NCI-H2171 treated with DMSO at 0.1 percent for 48 hours (cell line): ENCODE measurements at places on chromosomes 1 and 21.
A peak's percentile ranks its signal among the peaks of the same experiment; 100 is the strongest.

- DNase-seq = no peak
Observed at GRCh38 chr1:151893176-151893924, 16.0 kb downstream of the THEM4 start.

GRCh38 chr1:37052120-37052519 is 17.8 kb upstream of the GRIK3 start:
- no peak for DNase-seq

DNA sequence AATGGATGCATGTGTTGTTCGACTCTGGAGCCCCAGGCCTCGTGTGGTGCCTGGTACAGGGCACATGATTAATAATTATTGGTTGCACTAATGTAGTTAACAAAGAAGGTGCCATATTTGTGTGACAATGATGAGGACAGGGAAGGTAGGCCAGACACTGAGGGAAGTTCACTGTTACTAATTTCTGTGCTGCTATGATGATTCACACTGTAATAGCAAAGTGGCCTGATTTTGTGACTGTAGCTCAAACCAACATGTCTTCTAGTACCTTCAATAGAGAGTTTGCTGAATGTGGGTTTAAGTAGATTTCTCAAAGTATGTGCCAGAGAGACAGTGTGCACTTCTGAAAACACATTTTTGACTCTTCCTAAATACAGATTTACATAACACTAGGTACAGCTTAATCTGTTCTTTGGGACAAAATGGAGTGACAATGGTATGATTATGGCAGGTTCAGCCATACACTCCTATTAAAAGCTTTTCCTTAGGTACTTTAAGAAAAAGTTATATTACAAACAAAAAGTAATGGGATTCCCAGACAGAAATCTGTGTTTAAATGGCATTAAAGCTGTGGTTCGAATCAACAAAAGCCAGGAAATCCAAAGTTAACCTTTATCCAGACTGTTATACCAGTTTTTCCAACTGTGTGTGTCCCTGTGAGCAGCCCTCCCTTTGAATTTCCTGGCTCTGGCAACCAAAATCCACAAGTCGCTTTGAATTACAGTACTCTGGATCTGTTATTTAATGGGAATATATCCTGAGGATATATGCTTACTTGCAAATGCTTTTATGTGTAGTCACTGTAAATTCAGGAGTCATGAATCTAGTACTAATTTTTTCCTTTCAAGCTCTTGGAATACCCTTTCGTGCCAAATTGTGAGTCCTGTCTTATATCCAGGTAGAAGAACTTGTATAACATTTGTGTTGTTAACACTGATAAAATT is 277.1 kb upstream of the SGIP1 start:
- DNase-seq = no peak

DNA sequence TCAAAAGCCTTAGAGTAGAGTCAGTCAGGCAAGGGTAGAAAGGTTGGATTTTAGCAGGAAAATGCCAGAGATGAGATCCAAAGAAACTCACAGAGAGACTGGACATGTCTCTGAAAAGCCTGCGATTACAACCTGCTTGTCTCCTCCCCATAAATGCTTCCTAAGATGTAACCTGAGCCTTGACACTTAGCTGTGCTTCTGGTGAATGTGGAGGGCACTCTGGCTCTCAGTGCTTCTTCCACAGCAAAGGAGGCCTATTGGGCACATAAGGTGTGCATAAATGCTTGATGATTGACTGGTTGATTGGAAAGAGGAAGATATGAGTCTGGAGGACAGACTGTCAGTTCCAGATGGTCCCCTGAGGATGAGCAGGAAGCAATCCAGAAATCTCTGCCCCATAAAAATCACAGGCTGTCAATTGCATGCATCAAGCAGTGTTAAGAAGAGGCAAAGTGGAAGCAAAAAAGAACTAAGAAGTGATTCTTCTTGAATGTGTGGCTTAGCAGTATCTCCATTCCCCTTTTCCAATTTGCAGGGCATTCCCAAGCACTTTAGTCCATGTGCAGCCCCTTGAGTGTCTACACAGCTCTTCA is 236.2 kb upstream of the RRP15 start:
- peak; percentile 40 for DNase-seq

GRCh38 chr21:21668198-21668597 is 670.0 kb downstream of the NCAM2 start:
- DNase-seq = no peak

DNA sequence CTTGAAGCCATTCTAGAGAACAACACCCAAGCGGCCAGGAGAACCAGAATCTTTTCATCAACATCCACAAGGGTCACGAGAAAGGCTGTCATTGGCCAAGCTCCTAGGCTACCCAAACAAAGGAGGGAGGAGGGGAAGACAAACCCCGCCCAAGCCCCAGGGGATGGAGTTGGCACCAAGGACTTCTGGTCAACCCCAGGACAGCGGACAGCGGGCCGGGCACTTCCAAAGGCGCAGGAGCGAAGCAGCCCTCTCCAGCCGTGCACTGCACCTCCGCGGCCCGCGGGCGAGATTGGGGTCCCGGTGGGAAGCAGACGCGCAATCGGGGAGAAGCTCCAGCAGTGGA is at the start of gene CLIC6:
Gene CLIC6, plus strand, starts transcription at position 192 of the 346 bp plus-strand sequence. CDS start 395 bp downstream, outside the sequence.
- DNase-seq = no peak

DNA sequence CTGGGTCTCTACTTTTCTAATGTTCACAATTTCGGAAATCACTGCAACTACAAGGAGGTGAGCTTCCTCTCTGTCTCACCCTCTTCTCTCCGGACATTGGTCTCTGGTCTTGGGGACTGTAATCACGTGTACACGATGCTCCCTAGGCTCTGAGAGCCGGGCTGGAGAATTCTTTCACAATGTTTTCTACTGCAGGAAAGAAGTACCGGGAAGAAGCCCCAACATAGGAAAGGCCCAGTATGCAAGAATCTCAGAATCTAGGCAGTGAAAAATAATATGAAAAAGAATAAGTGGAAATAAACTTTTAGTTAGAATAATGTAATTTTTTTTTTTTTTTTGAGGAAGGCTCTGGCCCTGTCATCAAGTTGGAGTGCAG is 13.5 kb upstream of the HJV start:
- DNase-seq = no peak

GRCh38 chr1:8373581-8374241 is 55.8 kb downstream of the SLC45A1 start:
- no peak for DNase-seq

DNA sequence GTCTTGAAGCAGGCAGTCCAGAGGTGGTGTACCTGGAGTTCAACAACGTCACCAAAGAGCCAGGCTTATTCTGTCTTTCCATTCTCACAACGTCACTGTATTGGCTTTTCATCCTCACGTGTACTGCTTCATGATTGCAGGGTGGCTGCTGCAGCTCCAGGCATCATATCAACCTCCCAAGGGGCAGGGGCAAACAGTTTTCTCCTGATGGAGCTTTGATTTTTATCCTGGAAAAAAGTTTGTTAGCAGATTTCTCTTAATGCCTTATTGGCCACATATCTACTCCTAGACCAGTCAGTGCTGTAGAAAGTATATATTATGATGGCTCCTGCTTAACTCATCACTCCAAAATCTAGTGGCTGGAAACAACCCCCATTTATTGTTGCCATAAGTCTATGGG is 8.3 kb upstream of the OPRD1 start:
- DNase-seq = no peak

- DNase-seq = no peak
Observed at GRCh38 chr1:198245379-198245778, 88.6 kb downstream of the NEK7 start.

DNA sequence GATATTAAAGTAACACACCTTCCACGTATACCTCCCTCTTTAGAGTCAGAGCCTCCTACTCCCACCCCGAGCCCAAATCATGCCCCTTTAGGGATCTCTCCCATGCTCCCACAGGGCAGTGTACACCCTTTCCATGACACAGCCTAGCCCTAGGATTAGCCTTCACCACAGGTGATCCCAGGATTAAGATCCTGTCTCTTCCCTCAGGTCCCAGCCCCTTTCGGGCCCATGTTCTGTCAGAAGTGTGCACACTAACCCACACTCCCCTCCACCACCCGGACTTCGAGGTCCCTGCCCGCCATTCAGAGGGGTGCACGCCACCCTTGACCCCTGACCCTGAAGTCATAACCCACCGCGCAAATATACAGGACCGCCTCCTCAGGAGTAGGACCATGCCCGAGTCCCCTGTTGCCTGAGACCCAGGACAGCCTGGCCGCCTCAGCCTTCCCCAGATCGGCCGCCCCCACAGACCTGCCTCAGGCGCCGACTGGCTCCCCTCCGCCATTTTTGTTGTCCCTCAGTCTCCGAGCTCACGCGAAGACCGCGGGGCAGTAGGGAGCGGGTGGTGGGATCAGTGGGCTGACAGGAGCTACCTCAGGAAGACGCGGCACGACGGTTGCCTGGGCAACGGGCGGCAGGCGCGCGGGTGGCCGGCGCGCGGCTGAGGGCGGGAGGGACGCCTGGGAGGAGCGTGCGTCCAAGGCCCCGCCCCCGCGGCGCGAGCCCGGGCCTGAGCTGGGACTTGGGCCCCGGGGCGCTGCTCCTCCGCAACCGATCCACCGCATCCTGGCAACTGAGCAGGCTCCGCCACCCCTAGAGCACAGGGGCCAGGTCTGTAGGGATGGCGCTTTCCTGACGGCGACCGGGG is at the start of gene AGBL4:
Gene AGBL4, minus strand, starts transcription at position 663 of the 868 bp plus-strand sequence.
- DNase-seq = peak; percentile 44

DNA sequence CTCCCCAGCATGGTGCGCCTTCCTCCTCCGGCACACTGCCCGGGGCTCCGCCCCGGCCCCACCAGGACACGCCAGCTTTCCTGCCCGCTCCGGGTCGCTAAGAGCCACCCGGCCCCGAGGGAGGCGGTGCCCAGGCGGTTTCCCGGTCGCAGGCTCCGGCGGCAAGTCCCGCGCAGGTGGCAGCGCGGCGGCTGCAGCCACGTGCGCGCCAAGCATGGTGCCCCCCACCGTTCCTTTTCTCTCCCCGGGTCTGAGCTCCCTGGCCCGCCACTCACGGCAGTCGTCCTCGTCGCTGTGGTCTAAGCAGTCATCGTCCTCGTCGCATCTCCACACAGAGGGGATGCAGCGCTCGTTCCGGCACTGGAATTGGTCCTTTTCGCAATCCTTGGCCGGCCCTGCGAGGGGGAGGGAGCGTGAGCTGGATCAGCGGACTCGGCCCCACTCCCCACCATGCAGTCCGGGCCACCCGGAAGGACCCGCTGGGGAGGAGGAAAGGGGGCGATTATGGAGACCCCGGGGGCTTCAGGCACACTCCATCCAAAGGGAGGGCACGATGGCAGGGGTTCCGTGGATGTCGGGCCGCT is 1.2 kb downstream of the LRP8 start:
- DNase-seq = peak; percentile 60

GRCh38 chr1:191963781-191964455 is 194.3 kb upstream of the RGS18 start:
- DNase-seq = no peak

DNA sequence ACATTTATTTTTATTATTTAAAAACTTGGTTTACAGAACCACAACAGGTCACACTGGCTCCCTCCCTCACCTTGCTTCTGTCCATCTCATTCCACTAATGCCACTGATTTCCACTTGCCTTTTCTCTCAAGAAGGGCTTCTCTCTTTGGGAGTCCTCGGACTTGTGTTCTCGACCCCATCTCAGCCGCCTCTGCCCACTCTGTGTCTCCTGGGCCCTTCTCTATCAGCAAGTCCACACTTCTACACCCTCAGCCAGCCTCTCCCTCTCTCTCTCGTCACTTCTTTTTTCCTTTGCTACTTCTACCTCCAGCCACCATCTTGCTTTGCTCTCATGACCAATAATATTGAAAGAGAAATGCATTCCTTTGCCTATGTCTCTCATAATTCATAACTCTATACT is 129.4 kb downstream of the HMGB4 start:
- DNase-seq = no peak

GRCh38 chr1:51855624-51856023 is 22.9 kb downstream of the NRDC start:
- peak; percentile 72 for DNase-seq

- DNase-seq = no peak
Observed at GRCh38 chr21:24115141-24115540, 1492.1 kb downstream of the MRPL39 start.

GRCh38 chr1:118132000-118132399 is 53.0 kb downstream of the SPAG17 start:
- no peak for DNase-seq

DNA sequence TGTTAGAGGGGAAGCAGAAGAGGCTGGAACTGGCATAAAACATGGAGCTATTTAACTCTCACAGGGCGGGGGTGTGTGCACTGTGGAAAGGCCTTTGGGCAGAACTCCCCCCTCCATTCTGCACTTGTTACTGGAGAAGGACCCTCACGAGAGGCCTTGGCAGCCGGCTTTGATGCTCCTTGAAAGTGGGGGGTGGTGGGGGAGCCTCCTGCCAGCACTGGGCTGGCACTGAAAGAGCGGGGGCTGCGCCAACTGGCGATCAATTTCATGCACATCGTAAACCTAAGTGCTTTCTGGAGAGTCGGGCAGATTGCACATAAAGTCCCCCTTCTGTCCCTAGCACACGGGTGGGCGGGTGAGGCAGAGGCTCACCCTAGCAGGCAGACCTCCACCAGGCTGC is 28.9 kb downstream of the FOXO6 start:
- DNase-seq = peak; percentile 95

GRCh38 chr21:31195334-31196015 is 148.6 kb downstream of the TIAM1 start:
- DNase-seq = no peak

- no peak for DNase-seq
Observed at GRCh38 chr1:212640223-212640878, 31.8 kb downstream of the ATF3 start.

DNA sequence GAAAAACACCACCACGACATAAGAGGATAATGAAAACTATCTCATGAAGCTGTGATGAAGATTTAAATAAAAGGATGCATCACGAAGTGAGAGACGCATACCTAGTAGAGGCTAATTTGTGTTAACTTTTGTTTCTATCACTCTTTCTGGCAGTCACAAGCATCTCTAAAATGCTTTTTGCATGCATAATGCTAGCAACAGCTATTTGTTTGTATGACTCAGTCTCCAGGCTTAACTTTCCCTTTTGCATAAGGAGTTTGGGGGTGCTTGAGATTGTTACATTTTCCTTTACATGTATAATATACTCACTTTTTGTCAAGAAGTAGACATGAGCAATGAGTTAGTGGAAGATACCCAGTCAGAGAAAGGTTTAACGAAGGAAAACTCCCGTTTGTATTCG is 385.4 kb downstream of the DISC1 start:
- no peak for DNase-seq
